ENCODE measurements at places on chromosomes 7 and 10.
A peak's percentile ranks its signal among the peaks of the same experiment; 100 is the strongest.

DNA sequence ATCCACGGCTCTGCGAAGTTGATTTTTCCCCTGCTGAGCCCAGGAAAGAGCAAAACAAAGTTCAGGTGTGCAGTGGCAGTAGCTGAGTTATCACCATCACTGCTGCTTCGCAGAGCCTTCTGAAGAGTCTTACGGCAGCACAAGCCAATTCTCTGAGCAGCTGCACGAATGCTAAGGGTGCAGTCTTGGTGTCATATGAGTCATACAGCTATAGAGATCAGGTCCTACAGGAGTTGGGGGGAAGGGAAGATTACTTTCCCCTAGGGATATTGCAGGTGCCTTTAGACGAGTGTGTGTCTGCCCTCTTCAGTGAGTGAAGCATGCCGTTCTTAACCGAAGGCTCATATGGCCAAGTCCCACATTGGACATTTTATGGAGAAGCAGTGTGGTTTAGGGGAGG lies 227.8 kb downstream of the CELF2 start:
- DNase-seq: no peak

DNA sequence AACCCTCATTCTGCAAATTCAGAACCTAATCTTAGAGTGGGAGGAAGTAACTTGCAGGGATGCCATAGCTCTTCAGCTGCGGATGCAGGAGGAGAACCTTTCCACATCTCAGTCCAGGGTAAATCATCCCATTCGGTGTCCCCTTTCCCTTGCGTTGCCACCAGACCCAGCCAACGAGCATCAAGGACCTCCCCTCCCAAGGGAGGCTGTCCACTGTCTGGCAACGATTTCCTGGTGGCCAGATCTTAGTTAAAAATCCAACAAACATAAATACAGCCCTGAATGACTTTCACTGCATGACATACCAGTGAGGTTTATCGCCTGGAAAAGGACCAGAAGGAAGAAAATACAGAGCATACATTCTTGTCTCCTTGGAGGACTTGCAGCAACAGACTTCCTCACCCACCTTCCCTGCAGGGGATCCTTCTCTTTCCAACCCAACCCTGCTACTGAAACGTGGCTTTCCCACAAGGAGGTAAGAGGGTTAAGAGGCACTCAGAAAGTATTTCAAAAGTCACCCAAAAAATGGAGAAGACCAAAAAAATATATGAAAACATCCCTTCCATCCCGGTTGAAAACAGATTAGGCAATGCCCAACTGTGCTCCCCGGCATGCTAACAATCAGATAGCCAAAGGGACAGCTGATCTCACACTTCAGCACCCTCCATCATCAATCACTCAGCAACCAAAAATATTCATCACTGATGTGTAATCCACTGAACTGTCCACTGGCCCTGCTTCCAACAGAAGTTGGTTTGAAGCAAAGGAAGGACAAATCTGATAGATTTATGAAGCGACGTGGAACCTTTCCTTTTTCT lies 206.6 kb downstream of the TNS3 start:
- DNase-seq: no peak

- no peak for DNase-seq
Measured at GRCh38 chr10:101956898-101957297, 99.1 kb downstream of the ARMH3 start.

- no peak for DNase-seq
Measured at GRCh38 chr10:15742836-15743235, 23.1 kb upstream of the ITGA8 start.

- DNase-seq: no peak
Measured at GRCh38 chr7:711093-711921, 15.2 kb upstream of the DNAAF5 start.

DNA sequence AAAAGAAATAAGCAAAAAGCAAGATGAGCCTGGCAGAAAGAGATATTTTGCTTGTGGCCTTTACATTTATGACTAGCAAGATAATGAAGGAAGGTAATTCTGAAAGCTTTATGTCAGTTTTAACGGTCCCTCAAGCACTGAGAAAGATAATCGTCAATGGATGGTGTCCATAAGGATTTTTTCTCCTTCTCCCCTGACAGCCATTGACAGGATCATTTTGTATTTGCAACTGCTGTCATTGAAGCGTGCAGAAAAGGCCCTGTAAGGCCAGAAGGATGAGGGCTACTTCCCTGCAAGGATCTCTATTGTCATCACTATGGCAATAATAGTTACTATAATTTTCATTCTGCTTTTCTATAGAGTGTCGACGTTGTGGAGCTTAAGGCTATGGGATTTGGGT lies 994 bp upstream of the LRGUK start:
- DNase-seq: no peak

DNA sequence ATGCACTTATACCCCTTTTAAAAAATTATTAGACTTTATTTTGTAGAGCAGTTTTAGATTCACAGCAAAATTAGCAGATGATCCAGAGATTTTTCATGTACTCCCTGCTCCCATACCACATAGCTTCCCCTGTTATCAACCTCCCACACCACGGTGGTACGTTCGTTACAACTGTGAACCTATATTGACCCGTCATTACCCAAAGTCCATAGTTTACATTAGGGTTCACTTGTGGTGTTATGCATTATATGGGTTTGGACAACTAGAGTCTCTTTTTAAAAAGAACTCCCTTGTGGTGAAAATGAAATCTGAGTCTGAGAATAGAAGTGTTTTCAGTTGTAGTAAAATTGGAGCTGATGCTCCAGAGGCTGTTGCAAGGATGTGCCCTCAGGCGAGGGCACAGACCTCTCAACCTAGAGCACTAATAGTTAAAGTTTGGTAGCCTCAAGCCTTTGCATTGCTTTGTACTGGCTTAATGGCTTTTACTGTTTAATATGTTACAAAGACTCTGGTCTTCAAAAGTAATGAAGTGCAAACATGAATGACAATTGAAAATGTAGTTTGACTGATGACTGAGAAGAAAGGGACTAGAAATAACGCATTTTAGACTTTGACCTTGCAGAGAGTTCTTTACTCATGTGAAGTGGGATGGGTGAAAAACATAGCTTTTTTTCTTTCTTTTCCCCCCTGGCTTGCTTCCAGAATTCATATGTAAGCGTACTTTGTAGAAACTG lies 30.6 kb upstream of the CSTF2T start:
- DNase-seq: no peak

DNA sequence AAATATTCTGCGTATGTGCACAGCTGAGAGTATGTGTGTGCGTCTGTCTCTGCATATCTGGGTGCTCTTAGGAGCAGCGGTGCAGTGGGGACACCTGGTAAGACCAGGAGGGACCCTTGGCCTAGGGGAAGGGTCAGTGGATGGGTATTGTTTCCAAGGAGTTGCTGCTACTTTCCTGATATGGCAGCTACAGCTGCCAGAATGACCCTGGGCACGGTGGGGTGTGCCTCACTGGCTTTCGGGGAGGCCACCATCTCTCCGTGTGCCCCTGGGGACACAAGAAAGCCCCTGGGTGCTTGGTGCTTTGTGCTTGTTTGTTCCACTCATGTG lies 8.6 kb downstream of the PFKFB3 start:
- DNase-seq: no peak

- no peak for DNase-seq
Measured at GRCh38 chr7:115474137-115474536, 552.2 kb downstream of the MDFIC start.

GRCh38 chr10:2611603-2612002 lies 455.7 kb upstream of the PFKP start:
- DNase-seq: no peak

DNA sequence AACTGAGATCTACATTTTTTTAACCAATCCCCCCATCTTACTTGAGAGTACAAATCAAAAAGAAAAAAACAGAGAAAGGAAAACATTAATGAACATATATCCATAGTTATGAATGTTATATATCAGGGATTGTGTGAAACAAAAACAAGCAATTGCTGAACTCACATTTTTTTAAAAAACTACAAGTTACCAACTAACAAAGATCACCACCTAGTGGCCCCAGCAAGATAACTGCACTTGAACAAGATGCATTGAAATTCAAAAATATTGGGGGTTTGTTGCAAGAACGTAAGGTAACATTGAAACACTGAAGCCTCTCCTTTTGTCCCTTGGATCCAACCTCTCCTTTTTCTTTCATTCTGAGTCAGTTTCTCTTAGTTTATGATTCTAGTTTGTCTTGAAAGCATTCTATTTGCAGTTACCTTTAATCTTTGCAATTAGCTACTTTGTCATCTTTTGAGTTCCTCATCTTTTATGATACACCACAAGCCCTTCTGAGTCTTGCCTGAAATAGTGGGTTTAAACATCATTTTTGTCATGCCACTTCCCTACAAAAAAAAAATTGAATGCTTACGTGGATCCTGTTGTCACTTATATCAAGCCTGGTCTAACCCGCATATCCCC lies 87.3 kb upstream of the TES start:
- no peak for DNase-seq

- DNase-seq: no peak
Measured at GRCh38 chr7:71498381-71498780, 366.4 kb downstream of the GALNT17 start.

- no peak for DNase-seq
Measured at GRCh38 chr7:142140401-142140959, 29.0 kb downstream of the MGAM2 start.

GRCh38 chr10:55048830-55049498 lies 247.9 kb upstream of the PCDH15 start:
- DNase-seq: no peak

DNA sequence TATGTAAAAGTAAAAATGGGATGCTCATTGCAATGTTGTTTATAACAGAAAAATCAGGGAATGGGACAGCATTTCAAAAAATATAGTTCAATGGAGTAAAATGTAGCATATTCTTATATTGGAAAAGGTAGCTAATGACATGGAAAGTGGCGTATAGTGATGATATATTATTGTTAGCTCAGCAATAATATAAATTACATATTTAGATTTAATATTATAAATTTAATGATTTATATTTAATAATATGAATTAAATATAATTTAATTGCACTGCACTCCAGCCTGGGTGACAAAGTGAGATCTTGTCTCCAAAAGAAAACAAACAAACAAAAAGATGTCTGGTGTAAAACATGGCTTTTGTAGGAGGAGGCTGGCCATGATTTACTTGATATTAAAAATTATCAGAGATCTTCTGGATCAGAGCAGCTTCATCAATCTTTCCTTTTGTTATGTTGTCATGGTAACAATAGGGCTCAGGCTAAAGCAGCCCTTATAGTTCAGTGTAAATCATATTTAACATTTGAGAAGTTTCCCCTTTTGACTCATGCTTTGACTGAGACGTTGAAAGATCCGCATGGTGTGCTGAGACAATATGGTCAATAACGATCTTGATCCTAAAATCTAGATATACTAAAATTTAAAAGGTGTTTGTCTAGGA lies 23.2 kb downstream of the OR6B1 start:
- DNase-seq: no peak

DNA sequence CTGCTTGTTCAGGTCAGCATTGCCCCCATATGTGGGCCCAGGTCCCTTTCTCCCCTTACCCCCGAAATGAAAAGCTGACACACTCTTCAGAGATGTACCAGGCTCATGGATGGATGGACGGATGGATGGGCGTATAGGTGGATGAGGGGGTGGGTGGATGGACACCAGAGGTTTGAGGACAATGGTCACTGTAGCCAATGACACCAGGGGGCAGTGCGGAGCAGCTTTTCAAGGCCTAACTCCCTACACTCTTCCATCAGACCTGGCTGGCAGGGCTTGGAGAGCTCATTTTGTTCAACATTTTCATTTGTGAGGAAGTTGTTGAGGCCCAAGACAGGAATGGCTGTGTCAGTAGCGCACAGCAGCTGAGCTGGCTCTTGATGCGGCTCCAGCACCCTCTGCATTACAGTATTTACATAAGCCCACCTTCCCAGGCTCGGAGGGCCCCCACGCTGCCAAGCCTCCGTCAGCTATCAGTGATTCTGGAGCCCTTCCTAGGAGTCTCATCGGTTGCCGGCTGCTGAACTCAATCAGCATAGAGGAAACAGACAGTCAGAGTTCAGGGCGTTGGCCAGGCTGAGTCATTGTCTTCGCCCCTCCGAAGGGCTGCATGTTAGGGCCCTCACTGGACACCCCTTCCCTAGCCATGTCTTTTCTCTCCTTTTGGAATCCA lies 11.6 kb upstream of the FFAR4 start:
- DNase-seq: peak; percentile 81

GRCh38 chr10:86363184-86363832 lies 3.3 kb downstream of the GRID1 start:
- peak; percentile 63 for DNase-seq

GRCh38 chr7:67917437-67917755 lies 920.8 kb downstream of the TYW1 start:
- no peak for DNase-seq

DNA sequence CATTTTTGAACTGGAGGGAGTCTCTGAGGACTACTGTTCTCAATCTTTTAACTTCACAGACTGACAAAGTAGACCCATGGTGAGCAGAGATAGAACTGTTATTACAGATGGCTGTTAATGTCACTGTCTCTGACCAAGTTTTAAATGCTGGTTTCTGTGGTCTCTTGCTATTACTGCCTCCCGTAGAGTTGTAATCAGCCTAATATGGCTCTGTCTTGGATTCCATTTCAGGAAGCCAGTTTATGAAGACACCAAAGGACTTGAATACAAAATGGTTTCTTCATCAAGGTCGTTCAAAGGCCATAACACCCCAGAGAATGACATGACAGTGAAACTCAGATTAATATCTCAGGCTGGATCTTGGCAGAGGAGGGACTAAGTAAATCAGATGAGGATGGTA lies 3.9 kb downstream of the SFRP4 start:
- no peak for DNase-seq

DNA sequence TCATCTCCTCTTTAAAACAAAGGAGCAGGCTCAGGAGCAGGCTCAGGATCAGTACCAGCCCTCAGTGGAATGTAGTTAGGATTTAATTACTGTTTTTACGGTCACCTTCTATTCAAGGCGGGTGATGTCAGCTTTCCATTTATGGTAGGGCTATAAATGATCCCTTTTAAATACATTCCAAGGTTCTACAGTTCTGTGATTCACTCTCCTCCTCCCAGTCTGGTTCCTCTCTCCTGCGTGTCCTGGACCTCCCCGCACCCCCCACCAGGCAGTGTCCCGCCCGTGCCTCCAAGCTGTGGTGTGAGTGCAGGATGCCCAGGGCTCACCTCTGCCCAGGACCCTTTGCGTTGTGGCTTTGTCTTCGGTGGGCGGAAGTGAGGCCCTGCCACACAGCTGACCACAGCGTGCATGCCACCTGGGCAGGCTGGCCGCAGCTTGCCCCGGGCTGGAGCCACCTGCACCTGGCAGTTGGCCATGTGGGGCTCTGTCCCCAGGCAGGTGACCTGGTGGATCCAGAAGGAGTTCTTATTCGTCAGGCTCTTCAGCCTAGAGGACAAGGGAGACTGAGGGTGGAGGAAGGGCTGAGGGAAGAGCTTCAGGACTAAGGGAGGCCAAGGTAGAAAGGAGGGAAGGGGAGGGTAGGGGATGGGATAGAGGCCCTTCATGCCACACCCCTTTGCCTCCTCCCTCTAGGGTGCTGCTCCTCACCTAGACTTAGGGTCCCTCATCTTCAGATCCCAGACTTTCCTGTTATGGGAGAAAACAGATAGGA lies 9.1 kb downstream of the LOXL4 start:
- no peak for DNase-seq

DNA sequence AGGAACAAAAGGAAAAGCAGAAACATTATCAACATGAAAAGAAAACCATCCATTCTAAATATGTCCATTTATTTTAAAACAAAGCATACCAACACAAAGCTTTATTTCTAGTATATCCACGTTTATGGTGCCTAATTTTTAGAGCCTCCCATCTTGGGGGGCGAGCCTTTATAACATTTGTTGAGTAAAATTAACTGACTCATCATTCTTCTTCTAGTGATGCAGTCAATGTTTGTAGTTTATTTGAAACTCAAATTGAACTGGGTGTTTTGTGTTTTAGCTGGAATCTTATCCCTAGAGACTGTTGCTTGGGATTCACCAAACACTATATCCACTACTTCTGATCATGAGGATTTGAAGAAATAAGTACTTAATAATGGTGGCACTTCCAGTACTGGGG lies 366.4 kb upstream of the NPVF start:
- DNase-seq: no peak
